Stimulated activated CD4-positive, alpha-beta T cell treated with anti-CD3 and anti-CD28 coated beads, Interleukin-1b, Interleukin-23, amount 100 ng/mL, for 24 hours (primary cell): ENCODE measurements at places on chromosomes 12 and 14.

DNA sequence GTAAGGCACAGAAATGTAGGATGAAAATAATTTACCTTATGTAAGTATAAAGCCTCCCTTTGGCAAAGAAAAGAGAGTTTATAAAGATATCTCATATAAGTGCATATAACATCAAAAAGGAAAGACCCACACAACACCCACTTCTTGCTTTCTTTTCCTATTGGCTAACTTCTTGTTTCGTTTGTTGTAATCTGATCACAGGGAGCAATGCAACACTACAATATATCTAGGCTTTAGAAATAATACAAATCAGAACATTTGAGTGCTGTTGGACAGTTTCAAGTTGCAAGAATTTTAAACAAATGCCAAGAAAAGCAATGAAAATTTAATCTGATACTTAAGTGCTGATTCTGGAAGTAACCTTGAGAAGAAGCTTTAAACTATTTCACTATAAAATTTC is 1.3 kb downstream of the FGD6 start:
- DNase-seq: no peak

DNA sequence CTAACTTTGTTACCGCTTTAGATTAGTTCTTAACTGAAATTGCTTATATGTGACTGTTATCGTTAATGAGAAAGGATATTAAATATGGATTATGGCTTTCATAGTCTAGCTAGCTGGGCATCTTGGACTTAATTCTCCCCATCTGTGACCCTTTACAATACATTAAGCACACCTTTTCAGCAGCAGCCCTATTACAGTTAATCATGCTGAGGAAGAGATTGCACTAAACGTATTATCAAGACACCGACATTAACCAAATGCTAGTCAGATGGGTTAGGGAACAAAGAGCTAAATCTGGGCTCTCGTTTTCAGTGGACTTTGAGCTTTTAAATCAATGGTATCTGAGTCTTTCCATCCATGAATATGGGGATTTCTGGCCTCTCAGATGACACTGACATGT is 447.5 kb upstream of the DCN start:
- no peak for DNase-seq

DNA sequence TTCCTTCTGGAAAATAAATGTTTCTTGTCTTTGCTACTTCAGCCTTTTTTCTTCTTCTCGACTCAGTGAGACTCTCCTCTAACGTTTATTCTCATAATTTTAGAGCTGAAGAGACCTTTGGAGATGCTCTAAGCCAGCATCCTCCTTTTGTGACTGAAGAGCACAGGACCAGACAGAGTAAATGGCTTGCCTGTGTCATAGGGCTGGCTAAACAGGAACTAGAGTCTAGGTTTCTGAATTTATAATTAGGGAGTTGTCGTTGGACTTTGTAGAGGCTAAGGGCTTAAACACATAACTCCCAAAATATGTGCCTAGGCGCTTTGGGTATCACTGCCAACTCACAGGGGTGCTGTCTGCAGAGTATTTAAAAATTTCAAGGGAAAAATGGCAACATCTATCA is 98.5 kb downstream of the FGD4 start:
- no peak for DNase-seq

GRCh38 chr12:112907415-112908157 is 824 bp downstream of the OAS1 start:
- no peak for DNase-seq
